ENCODE measurements at places on chromosomes 12 and 14.

DNA sequence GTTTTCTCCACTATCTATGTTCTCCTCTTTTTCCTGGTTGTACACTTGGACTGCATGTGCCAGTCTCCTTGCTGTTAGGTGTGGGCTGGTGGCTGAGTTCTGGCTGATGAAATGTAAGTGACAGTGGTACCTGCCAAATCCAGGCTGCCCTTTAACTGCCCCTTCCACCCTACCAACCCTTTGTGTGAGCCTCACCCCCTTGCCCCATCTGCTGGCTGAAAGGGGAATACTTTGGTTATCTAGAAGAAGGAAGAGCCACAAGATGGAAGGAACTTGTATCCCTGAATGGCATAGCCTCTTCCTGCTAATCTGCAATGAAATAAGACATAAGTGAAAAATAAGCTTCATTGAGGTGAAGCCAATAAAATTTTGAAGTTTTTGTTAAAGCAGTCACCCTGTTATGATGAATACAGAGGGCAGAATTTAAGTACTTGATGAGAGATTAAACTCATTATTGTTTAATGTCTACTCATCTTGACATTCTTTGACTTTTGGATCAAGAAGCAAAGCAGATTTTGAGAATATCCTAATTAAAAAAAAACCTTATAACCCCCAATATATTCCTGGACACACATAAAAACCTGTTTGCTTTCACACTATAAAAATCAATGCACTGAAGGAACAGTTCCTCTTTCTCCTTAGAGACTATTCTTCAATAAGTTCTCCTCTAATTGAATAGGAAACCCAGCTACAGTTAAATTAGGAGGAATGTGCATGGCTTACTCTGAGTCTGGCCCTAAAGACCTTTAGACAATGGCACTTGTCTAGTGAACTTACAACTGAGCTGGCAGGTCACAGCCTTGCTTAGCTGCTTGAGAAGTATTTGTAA is 262.6 kb upstream of the BTG1 start:
- no peak for DNase-seq

GRCh38 chr14:92675976-92676375 is 72.5 kb downstream of the LGMN start:
- DNase-seq: no peak

DNA sequence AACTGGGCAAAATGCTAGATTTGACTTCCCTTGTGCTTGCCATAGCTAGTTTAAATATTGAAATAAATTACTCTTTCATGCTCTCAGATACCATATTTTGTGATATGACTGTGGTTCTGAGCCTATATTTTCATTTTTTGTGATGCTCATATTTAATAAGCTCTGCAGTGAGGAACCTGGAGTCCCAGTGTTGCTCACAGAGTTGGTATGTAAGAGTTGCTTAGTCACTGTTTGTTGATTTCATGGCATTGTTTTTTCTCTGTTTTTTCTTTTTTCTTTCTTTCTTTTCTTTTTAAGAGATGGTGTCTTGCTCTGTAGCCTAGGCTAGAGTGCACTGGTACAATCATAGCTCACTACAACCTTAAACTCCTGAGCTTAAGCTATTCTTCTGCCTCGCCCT is 750.5 kb upstream of the TMEM132C start:
- no peak for DNase-seq

- DNase-seq: no peak
Observed at GRCh38 chr12:55728186-55728938, 447 bp downstream of the CD63 start.

GRCh38 chr14:24609655-24610344 is at the start of gene GZMH:
GZMH (minus strand) TSS chr14:24609685; CDS start chr14:24609613, 72 bp downstream.
- DNase-seq: no peak

- DNase-seq: no peak
Observed at GRCh38 chr12:59446116-59446515, 149.7 kb upstream of the SLC16A7 start.

- no peak for DNase-seq
Observed at GRCh38 chr12:29376118-29376517, 4.9 kb downstream of the ERGIC2 start.

GRCh38 chr12:131831635-131832041 is 3.4 kb downstream of the MMP17 start:
- DNase-seq: no peak

DNA sequence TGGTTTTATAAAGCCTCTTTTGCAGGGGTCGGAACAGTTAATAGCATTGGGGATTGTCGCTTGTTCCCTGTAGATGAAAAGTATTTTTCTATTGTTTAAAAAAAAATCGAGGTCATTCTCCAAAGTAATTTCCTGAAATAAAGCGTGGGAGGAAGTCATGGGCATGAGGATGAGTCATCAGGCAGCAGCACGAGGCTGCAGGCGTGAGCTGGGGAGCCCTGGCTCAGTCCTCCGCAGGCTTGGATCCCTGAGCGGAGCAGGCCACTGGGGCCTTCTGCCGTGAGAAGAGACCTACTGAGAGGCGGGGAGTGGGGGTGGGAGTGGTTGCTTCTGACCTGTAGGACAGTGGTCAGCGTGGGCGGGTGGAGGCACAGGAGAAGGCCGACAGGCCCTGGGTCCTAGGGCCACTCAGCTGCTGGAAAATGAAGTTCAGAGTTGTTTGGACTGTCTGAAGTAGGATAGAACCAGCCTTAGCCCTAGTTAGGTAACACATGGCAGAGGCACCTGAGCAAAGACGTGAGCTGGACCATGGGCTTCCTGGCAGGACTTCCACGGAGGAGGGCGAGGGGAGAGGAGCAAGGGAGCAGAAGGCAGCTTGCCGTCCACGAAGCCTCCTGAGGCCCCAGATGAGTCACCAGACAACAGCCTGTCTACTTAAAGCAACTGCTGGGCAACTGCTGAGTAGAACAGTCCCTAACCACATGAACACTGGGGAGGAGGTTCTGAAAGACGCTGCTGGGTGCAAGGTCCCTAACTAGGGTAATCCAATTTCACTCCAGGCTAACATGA is 21.1 kb upstream of the LGALS3 start:
- DNase-seq: no peak

DNA sequence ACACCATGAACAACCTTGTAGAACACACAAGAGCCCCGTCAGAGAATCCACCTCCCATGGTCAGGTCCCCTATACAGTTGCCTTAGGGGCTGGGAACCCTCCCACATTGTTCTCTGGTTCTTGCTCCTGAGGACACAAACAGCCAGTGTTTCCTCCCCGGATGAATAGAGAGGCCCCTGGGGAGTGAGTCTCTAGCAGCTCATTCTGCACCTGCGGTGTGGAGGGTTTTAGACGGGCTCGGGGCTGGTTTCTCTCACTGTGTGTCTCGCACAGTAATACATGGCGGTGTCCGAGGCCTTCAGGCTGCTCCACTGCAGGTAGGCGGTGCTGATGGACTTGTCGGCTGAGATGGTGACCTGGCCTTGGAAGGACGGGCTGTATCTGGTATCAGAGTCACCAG is 1052.1 kb downstream of the TMEM121 start:
- no peak for DNase-seq

DNA sequence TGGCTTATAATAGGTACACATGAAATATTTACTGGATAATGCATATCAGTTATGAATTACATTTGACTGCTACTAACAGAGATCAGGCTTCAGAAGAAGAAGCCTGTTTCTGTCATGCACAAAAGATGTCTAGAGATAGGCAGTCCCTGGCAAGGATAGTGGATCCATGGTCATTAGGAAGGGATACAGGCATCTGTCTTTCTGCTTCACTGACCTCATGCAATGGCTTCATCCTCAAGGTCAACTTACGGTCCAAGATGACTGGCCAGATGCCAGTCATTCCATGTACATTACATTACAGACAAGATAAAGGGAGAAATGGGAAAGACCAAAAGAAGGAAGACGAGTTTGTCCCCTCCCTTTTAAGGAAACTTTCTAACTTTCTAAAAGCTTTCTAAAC is 94.0 kb downstream of the NUAK1 start:
- no peak for DNase-seq

- no peak for DNase-seq
Observed at GRCh38 chr12:62582065-62582366, 115.4 kb downstream of the MON2 start.

DNA sequence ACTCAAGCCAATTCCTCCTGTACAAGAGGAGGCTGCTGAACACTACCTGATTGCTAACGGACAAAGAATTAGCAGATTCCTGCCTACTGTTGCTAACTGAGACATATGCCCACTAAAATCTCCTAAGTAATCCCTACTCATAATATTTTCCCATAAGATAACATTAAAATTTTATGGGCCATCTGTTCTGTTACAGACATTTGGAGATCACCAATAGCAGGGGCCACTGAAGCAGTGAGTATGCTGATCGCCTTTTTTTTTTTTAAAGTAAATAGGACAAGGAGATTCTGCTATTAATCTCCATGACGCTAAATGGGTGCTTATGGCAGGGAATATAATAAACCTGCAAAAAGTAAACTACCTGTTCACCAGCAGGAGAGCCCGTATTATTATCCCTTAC is 292.9 kb downstream of the MED13L start:
- no peak for DNase-seq

DNA sequence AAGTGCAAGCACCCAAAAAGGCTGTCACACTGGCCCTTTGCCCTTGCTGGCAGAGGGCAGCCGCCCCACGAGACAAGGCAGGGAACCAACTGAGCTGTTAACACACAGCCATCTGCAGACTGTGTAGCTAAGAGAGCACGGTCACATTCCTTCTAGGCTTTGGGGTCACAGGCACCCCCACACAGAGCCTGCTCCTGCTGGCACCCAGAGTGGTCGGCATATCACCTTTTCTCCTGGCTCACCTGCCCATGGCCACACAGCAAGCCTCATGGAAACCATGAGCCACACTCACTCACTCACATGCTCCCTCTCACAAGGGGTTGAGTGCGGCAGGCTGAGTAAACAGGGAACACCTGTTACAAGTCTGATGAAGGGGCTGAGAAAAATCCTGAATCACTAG is 214.5 kb downstream of the PCNX1 start:
- no peak for DNase-seq

GRCh38 chr12:96104566-96104965 is 69.2 kb upstream of the LTA4H start:
- no peak for DNase-seq

DNA sequence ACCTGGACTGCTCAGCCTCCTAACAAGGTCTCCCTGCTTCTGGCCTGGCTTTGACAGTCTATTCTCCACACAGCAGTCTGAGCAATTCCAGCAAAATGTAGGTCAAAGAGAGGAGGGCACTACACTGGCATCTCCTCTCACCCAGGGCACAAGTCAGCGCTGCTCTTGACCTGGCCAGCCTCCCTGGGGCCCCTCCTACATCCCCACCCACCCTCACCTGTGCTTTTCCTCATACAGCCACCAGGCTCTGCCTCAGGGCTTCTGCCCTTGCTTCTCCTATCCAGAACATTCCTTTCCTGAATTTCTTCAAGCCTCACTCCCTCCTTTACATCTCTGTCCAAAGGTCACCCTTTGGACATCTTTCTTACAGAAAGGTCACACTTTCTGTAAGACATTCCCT is 33.7 kb downstream of the GALNT4 start:
- no peak for DNase-seq

DNA sequence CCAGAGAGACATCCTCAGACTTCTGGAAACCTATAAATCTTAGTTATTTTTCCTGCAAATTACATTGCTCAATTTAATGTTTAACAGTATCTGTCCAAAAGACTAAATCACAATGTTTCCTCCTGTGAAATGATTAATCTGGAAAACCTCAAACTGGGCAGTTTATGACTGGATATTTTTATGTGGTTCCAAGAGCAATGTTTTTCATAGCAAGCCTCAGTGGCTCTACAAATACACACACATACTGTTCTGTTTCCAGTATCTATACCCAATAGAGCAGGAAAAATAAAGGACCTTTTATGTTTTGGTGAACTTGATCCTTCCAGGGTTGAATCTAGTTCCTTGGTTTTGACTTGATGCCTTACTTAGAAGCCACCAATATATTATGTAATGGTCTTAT is 9.2 kb downstream of the NID2 start:
- no peak for DNase-seq

- no peak for DNase-seq
Observed at GRCh38 chr12:57983146-57983857, 41.9 kb downstream of the ATP23 start.

DNA sequence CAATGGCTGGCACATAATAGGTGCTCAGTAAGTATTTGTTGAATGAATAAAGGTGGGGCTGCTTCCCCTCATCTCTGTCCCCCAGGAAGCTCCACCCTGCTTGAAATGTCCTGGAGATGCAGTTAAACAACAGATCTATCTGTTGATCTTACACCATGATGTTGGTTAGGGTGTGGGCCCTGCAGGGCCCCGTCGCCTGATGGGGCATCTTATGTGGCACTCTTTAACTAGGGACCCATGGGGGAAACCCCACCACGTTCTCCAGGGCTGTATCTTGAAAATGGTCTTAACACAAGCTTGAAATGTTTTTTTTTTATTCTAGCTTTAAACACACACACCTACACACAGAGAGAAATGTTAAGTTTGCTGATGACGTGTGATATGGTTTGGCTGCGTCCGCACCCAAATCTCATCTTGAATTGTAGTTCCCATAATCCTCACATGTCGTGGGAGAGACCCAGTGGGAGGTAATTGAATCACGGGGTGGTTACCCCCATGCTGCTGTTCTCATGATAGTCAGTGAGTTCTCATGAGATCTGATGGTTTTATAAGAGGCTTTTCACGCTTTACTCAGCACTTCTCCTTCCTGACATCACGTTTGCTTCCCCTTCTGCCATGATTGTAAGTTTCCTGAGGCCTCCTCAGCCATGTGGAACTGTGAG is 741.7 kb downstream of the VRK1 start:
- DNase-seq: no peak

DNA sequence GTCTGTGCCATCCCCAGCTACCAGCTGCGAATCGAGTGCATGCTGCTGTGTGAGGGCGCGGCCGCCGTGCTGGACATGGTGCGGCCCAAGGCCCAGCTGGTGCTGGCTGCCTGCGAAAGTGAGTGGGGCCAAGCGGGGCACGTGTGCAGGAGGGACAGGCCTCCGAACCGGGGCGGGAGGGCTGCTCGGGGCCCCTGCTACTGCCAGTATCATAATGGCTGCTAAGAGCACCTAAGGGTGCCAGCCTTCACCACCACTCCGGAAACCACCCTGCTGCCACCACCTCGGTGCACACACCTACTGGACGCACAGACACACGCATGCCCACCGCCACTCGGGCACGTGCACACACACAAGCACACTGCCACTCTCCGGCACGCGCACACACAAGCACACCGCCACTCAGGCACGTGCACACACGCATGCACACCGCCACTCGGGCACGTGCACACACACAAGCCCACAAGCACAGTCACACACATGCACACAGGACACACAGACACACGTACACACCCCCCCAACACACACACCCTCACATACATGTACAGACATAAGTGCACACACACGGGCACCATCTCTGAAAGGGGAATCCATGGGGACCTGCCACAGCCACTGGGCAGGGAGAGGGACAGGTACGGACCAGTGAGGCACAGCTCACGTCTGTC is 13.8 kb upstream of the ADSS1 start:
- DNase-seq: no peak
